ENCODE measurements at places on chromosomes 1 and 21.
A peak's percentile ranks its signal among the peaks of the same experiment; 100 is the strongest.

GRCh38 chr21:33966324-33966949 lies 50.8 kb upstream of the ATP5PO start:
- DNase-seq = no peak

DNA sequence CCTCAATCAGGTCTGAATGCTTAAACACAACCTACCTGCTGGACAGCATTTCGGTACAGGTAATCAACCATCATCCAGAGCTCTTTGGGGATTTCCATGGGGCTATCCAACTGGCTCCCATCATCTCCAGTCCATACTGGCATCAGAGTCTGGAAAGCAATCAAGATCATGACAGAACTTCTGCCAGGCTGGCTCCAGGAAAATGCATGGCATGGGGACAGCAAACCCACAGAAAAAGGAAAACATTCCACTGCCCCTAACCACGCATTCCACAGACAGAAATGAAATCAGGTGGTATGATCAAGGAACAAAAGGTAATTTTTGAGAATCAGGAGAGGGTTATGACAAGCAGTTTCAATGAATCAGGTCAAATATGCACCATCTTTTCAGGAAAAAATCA lies 9.1 kb upstream of the MTF1 start:
- DNase-seq = no peak

- peak; percentile 61 for DNase-seq
Measured at GRCh38 chr21:36698981-36699545, at the start of gene SIM2. SIM2 (plus strand) TSS chr21:36699115; CDS start chr21:36699747, 632 bp downstream.

- no peak for DNase-seq
Measured at GRCh38 chr1:177907000-177907399, 62.9 kb downstream of the SEC16B start.

DNA sequence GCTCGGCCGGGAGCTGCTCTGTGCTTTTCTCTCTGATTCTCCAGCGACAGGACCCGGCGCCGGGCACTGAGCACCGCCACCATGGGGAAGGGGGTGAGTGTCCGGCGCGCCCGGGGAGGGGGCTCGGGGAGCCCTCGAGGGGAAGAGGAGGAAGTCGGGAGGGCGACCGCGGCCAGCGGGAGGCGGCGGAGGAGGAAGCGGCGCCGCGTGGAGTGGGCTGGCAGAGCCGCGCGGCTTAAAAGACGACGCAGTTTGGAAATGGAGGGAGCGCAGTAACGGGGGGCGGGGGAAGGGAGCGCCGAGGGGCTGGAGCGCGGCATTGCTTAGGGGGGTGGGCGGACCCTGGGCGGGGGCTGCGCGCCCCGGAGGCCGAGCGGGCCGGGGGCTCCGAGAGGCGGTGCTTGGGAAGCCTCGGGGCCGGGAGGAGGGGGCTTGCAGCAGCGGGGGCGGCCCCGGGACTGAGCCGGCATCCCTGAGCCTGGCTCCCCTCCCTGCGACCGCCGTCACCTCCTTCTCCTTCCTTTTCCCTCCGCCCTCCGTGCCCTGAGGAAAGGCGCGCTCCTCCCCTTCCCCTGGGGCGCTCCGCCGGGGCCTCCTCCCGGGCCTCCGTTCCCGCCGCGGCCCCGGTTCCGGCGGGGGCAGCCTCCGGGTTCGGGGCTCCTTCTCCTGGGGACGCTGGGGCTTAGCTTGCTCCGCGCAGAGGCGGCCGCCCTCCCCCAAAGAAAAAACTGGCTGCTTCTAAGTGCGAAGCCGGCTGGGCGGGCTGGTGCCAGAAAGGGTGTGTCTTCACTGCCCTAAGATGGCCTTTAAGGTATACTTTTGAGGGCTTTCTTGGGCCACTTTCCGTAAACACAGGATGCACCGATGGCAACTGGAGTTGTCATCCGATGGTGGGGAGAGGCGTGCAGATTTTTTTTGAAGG lies 648 bp downstream of the ATP1A1 start:
- peak; percentile 53 for DNase-seq

DNA sequence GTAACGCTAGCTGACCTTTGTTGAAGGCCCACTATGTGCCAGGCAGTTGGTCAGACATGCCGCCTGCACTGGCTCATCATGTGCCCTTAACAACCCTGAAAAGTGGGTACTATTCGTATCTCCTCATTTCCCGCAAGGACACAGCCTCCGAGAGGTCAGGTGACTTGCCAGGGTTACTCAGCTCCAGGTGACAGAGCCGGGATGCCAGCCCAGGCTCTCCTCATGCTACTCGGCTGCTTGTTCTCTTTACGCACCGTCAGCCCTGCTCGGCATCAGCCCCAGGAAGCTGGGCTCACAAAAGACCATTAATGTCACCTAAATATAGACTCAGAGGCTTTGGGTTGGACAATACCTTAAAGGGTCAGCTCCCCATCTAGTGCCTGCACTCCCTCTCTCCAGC lies 29.0 kb downstream of the GRHL3 start:
- no peak for DNase-seq

DNA sequence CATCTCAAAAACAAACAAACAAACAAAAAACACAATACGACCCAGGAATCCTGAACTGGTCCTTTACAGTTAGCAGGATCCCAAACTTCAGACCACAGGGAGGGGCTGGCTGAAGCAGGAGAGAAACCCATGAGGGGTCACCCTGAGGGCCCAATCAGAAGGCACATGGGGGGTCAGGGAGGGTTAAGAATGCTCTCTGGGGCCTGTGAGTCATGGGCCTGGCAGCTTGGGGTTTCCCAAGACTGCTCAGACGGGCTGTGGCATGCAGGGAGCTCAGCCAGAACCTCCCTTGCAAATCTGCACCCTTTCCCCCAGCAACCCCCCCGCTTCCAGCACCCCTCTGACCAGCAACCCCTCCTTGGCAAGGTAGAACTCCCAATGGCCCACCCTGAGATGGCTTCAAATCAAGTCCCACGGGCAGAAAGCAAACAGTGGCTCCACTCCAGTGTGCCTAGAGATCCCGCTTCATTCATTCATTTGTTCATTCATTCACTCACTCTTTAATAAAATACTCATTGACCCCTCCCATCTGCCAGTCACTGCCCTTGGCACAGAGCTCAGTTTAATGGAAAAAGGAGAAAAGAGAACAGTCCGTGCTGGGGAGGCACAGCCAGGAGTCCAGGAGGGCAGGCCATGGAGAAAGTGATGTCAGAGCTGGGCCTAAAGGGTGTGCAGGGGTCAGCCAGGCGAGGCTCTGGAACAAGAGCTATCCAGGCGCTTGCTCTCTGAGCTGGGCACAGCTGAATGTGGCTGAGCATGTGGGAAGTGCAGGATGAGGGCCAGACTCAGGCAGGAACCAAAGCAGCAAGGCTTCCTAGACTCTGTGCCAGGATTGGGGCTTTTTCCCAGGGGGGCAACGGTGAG lies 8.2 kb downstream of the UQCRHL start:
- peak; percentile 98 for DNase-seq

DNA sequence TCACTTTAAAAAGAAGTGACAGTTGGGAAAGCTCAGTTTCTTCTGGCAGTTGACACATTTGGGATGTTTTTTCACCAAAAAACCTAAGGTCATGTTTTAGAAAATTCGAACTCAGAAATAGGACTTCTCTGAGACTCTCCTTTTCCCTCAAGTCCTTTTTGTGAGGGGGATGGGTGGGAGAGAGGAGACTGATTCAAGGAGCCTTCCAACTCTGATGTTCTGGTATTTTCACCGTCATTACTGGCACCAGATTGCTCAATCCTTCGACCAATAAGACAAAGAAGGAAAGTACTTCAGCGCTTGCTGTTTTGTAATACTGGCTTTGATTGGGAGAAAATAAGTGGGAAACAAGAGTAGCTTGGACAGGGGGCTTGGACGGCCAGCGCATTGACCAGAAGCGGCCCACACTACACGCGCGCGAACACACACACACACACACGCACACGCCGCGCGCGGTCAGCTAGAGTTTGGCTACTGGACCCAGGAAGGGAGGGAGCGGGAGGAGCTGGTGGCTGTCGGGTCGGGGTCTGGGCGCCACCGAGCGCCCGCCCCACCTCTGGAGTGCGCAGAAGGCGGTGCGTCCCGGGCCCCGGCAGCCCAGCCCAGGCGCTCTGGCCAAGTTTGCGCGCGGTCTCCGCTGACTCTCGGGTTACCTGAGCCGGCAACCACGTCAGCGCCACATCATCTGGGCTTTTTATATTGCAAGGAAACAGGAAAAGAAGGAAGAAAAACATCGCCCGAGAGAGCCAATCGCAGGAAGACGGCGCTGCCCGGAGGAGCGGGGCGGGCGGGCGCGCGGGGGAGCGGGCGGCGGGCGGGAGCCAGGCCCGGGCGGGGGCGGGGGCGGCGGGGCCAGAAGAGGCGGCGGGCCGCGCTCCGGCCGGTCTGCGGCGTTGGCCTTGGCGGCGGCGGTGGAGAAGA lies at the start of gene KCNK1:
KCNK1 (plus strand) TSS at position 855 of the 921 bp plus-strand sequence; CDS start at position 921, 66 bp downstream.
- DNase-seq = peak; percentile 85

DNA sequence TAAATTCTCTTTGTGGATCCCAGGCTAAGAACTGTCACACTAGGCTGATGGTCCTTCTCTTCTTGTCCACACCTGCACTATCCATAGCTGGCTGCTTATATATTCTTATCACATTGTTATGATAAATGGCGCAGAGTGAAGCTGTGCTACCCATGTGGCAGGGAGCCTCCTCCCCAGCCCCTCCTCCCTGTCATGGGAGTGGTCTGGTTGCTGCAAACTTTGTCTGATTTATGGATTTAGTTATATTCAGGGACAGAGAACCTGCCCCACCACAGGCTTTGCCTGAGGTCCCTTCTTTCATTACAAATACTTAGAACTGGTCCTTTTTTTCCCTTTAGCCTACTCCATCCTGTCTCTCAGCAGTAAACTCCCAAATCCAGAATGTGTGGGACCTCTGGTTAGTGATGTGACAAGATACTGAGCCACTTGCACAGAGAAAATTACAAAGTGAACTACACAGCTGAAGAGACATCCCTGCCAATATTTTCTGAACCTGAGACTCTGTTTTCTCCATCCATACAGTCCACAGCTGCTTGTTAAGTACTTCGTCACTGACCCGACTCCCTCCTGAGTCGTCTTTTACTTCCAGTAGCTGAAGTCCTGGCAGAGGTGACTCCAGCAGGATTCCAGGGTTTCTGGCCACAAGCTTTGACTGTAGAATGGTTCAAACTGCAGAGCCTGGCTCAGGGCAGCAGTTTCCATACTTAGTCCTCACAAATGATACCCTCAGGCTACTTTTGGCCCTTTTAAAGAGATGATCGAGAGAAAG lies 37.6 kb downstream of the PTGFRN start:
- no peak for DNase-seq

GRCh38 chr1:31754397-31754796 lies 9.7 kb downstream of the ADGRB2 start:
- no peak for DNase-seq

GRCh38 chr1:113858418-113858817 lies 13.1 kb downstream of the PTPN22 start:
- DNase-seq = no peak

GRCh38 chr1:94953746-94954145 lies 26.8 kb upstream of the CNN3 start:
- no peak for DNase-seq

- DNase-seq = no peak
Measured at GRCh38 chr1:89556726-89557444, 32.3 kb downstream of the LRRC8B start.

DNA sequence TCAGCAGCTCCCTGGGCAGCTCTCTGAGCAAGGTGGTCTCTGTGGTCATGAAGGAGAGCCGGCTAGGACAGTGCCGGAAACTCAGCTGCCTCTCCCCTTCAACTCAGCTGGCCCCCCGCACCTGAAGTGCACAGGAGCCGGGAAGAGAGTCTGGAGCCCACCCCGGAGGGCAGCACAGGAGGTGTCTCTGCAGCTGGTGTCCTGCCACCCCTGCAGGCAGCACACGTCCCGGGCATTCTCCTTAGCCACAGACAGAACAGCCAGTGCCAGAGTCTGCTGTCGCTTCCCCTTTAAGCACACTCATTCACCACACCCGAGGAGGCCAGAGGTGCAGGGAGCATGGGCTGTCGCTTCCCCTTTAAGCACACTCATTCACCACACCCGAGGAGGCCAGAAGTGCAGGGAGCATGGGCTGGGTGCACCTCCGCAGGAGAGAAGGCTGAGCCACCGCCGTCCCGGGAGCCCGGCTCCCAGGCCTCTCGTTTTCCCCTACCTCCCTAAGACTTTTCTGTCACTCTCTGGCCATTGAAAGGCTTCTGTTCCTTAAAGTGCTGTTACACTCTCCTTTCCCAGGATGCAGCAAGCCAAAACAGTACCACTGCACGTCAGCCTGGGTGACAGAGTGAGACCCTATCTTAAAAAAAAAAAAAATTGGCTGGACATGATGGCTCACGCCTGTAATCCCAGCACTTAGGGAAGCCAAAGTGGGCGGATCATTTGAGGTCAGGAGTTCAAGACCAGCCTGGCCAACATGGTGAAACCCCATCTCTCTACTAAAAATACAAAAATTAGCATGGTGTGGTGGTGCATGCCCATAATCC lies 16.9 kb upstream of the SAMD11 start:
- peak; percentile 35 for DNase-seq

- DNase-seq = no peak
Measured at GRCh38 chr1:199878823-199879222, 148.7 kb upstream of the NR5A2 start.

DNA sequence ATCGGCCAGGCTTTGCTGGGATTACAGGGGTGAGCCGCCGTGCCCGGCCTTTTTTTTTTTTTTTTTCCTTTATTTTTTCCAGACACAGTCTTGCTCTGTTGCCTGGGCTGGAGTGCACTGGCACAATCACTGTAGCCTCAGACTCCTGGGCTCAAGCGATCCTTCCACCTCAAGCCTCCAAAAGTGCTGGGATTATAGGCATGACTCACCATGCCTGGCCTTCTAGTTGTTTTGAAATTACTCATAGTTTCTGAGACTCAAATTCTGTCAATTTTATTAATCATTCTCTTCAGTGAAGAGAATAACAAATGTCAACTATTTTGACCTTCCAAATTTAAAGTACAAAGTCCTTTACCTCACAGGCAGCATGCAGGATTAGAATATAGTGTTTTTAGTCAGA lies 374.5 kb downstream of the PLA2G4A start:
- DNase-seq = no peak

GRCh38 chr1:8200317-8201115 lies 117.4 kb upstream of the SLC45A1 start:
- no peak for DNase-seq

- no peak for DNase-seq
Measured at GRCh38 chr1:173925306-173926242, 8.4 kb upstream of the SERPINC1 start.

DNA sequence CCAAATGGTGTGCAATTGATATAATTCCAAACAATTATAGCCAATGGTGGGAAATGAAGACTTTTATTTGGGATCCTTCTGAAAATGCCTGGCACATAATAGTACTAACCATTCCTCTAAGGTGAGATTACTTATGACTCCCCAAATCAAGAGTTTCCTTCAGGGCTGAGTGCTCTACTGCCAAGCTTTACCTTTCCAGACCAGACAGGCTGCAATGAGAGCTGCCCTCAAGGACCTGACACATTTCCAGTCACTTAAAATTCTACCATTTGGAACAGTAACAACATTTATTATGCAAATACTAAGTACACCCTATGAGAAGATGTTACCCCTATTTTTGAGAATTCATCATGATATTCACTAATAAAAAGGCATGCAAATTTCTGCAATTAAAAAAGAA lies 21.1 kb downstream of the PAXBP1 start:
- no peak for DNase-seq

DNA sequence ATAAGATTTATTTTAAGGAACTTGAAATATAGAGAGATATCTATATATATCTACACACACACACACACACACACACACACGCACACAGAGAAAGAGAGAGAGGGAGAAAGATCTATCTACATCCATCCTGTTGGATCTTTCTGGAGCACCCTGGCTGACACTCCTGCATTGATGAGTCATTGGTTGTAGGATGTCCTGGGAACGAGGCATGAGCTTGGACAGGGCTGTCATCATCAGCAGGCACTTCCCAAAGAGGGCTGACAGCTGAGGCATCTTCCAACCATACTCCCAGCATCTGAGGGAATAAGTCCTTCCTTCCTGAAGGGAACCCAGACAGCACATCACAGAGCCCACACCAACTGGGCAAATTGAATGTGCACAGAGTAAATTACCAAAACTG lies 99.1 kb upstream of the ERG start:
- no peak for DNase-seq

Data from cardiac muscle cell (in vitro differentiated cells and primary cell).